ENCODE measurements at places on chromosomes 12 and 14.

DNA sequence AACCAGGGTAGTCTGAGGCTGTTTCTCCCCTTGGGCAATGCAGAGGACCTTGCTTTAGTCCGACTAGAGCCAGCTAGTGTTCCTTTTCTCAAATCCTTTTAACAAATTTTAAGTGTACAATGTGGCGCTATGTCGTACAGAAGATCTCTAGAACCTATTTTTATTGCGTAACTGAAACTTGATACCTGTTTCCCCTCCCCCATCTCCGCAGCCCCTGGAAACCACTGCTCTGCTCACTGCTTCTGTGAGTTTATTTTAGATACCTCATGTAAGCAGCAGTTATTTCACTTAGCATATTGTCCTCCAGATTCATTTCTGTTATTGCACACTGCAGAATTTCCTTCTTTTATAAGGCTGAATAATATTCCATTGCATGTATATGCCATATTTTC lies 1092.3 kb downstream of the AACS start:
- no peak for DNase-seq

GRCh38 chr12:57473392-57473791 lies 6.3 kb downstream of the ARHGAP9 start:
- DNase-seq, result no peak

DNA sequence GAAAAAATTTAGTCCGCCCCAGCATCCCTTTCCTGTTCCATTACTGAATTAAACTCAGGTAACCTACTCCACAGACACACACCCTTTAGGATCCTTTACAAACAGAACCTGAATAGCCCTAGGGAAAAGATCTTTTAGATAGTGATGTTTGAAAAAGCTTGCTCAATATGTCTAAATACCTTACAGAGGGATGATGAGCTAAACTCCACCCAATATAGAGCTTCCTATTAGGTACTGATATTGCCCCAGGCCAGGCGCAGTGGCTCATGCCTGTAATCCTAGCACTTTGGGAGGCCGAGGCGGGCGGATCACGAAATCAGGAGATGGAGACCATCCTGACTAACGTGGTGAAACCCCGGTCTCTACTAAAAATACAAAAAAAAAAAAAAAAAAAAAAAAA lies 50.1 kb downstream of the FERMT2 start:
- DNase-seq, result no peak

DNA sequence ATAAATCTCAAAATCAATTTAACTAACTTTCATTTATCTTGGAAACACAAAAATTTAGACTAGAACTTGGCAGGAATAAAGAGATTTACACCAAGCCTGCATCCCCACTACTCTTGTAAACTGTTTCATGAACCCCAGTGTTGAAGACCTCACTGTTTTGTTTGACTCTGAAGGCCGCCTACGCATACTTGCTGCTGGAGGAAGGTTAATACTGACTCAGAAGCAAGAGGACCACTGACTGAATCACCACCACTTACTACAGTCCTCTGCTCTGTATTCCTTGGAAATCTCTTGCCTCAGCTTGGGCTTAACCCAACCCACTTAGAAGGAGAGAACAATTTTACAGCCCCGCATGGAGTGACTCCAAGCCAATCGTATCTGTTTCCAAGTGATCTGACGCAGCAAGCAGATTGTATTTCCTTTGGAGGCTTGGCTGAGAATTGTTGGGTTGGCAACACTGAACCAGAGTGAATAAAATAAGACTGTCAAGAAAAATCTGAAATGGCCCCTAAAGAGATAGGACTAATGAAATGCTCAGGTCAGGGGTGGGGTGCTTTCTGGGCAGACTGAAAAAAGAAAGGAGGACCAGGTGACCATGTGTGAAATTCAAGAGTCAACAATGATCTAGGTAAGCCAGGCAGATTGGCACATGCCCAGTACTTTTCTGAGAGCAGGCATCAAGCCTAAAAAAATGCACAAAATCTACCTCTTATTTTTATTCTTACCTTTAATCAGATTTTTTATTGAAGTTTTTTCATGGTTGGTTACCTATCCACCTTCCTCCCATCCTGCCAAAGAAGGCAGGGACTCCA lies 248.6 kb downstream of the ZFP36L1 start:
- no peak for DNase-seq

DNA sequence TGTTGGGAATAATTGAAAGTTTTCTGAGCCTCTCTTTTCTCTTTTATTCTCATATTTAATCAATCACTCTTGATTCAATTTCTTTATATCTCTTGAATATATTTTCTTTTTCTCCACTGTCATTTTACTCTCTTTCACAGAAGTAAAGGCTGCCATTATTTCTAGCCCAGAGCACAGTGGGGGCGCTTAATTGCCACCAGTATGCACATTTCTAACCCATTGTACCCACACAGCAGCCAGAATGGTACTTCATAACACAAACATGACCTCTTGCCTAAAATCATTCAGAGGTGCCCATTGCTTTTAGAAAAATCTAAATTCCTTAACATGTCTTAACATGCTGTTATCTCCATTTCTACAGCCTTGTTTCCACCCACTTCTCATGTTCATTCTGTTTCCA lies 190.2 kb upstream of the LMO3 start:
- DNase-seq, result no peak

- DNase-seq, result no peak
Observed at GRCh38 chr12:49955899-49956662, 5.5 kb downstream of the AQP2 start.

DNA sequence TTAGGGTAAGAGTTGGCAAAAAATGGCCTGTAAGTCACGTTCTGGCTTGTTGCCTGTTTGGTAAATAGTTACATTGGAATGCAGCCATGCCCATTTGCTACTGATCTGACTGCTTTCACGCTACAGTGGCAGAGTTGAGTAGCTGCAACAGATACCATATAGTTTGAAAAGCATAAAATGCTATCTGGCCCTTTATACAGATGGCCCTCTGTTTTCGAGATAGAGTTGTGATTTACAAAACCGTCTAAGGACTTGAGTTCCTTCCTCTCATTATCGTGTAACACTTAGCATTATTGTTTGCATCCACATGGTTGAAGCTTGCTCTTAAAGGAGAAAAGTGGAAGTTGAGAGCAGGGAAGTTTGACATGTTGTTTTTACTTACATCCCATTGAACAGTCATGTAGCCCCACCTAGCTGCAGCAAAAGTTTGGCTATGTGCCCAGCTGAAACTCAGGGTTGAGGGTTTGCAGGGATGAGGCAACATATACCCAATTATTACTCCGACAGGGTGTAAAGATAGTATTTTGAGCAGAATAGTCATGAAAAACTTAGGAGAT lies 11.3 kb upstream of the SCFD1 start:
- no peak for DNase-seq

DNA sequence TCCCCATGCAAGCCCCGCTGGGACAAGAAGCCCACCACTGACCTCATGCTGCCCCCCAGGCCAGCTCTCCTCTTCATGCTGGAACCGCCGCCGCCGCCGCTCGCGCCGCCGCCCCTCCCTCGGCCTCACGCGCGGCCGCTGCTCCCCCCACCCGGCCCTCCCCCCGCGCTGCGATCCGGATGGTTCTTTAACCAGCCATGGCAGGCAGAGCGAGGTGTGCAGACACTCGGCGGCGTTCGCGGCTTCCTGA lies at the start of gene DCAF5:
Gene DCAF5, minus strand, starts transcription at position 218 of the 250 bp plus-strand sequence. Its CDS starts 141 bp downstream, at position 77.
- DNase-seq, result peak; percentile 88

All from activated T-helper 1 cell treated with anti-CD3 and anti-CD28 coated beads, Interleukin-2, amount 50 U/mL, for 16 hours (primary cell).